ENCODE measurements at places on chromosomes 11 and 22. TPM values are rescaled to one million over a fixed set of nuclear protein-coding genes. Genes with fewer than 3 reads are reported as not detected.

The GAL3ST1 gene
- total RNA-seq = 1.5 TPM

The ZNF214 gene
- 0.29 TPM for total RNA-seq

The TSPO gene
- total RNA-seq = 82.4 TPM

The TSKU gene
- total RNA-seq = 14.1 TPM

The NAV2 gene
- total RNA-seq = 0.25 TPM

The OR6T1 gene
- not detected for total RNA-seq

The GUCY1A2 gene
- not detected for total RNA-seq

- no peak for DNase-seq
Observed at GRCh38 chr11:41497974-41498373, 38.5 kb upstream of the LRRC4C start.

- no peak for DNase-seq
Observed at GRCh38 chr11:29584342-29584741, 432.5 kb downstream of the KCNA4 start.

GRCh38 chr11:118619444-118620197 lies 12.2 kb downstream of the PHLDB1 start:
- DNase-seq = no peak

- DNase-seq = no peak
Observed at GRCh38 chr11:4041731-4042391, 52.7 kb upstream of the RRM1 start.

DNA sequence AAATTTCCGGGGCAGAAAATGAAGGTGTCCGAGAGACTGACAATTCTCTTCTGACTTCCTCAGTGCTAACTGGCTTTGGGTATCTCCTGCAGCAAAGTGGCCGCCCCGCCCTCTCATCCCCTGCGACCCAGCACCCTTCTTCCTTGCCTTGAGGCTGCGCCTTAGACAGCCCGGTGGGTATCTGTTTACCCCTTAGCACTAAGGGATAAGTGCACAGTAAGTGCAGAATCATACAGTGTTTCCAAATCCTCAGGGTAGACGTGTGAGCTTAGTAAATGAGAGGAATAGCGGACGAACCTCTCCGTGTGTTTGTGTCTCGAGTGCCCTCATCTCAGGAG lies 368 bp upstream of the CHORDC1 start:
- DNase-seq = no peak

DNA sequence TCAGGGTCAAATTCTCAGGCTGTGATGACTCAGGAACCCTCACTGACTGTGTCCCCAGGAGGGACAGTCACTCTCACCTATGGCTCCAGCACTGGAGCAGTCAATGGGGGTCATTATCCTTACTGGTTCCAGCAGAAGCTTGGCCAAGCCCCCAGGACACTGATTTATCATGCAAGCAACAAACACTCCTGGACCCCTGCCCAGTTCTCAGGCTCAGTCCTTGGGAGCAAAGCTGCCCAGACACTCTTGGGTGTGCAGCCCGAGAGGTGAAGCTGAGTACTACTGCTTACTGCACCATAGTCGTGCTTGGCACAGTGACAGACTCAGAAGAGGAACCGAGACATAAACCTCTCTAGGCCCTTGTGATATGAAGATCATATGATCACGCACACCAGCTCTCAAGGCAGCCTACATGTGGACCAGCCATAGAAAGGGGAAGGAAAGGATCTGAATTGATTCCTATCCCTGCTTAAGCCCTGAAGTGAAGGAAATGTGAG lies 58.2 kb downstream of the ZNF280B start:
- DNase-seq = no peak

DNA sequence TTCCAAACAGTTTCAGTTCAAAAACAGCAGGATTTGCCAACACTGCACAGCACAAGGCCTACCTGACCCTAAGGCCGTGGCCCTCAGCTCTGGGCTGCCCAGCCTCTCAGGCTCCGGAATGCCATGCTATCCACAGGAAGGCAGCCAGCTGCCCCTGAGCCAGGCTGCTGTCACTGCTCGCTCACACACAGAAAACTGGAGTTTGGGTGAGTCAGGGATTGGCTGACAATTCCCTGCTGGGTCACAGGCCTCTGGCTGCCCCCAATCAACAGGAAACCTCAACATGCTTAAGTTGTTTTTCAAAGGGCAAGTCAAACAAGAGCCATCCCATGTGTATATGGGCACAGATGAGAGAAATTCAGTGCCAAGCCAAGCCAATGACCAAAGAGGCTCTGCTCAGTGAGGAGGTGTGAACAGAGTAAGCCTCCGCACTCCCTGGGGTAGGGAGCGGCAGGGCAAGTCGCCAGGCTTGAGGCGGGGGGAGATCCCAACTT lies 50.2 kb downstream of the RPL27A start:
- no peak for DNase-seq

GRCh38 chr22:20464096-20464614 lies 26.5 kb upstream of the SCARF2 start:
- no peak for DNase-seq

DNA sequence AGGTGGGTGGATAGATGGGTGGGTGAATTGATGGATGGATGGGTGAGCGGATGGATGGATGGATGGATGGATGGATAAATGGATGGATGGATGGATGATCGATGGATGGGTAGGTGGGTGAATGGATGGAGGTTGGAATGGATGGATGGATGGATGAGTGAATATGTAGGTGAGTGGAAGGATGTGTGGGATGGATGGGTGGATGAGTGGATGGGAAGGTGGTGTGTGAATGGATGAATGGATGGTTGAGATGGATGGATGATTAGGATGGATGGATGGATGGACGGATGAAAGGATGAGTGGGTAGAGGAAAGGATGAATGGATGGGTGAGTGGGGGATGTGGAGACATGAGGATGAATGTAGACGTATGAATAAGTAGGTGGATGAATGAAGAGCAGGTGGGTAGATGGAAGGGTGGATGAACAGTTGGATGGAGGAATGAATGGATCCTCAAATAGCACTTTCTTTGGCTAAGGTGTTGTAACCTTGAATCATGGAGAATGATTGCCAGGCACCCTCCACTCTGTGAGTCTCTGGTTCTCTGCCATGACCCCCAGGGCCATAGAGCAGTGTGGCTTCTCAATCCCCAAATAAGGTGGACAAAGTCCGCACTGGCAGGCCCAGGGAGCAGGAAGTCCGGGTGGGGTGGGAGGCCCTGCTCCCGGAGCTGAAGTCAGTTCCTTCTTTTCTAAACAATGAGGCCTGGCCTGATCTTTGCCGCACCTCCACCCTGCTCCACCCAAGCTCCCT lies 36.9 kb downstream of the IGF2 start:
- no peak for DNase-seq

DNA sequence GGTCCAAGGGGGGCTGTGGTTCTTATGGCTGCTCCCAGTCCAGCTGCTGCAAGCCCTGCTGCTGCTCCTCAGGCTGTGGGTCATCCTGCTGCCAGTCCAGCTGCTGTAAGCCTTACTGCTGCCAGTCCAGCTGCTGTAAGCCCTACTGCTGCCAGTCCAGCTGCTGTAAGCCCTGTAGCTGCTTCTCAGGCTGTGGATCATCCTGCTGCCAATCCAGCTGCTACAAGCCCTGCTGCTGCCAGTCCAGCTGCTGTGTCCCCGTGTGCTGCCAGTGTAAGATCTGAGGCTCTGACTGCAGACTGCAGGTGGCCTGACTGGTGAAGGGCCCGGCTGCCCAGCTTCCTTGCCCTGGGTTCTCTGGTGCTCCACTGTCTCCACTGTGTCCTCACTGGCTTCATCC lies 696 bp downstream of the KRTAP5-5 start:
- DNase-seq = no peak
